NCI-H2171 treated with DMSO at 0.1 percent for 48 hours (cell line): ENCODE measurements at places on chromosomes 3 and 15.

GRCh38 chr15:82805994-82806406 lies at the start of gene FSD2:
TSS of gene FSD2 (minus strand) at chr15:82806069. CDS start at chr15:82787390, 18,679 bp downstream.
- no peak for DNase-seq

DNA sequence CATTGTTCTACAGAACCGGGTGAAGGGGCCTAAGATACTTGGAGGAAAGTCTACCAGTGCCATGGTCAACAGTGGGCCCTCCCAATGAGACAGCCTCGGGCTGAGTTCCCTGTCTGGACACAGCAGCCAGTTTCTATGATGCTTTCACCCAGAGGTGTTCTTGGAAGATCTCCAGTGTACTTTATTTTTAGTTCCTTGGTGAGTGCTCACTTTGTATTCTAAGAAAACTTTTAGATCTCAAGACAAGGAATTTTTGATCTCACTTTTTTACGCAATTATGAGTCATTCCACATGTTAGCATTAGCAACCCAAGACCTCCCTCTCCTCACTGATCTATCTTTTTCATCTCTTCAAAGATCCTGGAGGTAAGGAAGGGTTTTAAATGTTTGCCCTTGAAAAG lies 287.7 kb downstream of the RORA start:
- no peak for DNase-seq

DNA sequence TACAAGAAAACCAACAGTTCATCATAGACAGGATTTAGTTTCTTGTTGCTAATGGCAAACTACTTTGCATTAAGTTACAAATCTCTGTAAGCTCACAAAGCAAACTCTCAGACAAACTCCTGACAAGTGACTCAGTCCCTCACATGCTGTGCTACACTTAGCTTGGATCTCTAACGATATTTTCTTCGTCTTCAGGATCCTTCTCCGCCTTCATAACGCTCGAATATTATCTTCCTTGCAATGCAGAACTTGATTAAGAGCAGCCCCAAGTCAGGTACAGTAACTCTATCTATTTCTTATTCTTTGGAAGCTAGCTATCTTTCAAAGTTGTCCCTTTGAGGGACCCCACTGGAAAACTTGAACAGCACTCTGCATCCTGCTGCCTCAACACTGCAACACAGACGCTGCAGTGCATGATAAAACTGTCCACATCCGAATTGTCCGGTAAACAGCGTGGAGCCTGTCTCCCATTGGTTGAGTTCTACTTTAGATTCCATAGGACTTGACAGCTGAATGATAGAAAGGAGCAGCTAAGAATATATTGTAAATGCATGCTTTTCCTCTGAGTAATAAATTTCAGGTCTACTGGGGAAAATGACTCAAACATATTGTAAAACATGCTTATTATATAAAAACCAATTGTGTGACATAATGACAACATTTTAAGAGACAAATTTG lies 61.3 kb downstream of the UACA start:
- DNase-seq, result no peak

- peak; percentile 27 for DNase-seq
These were observed 36.8 kb downstream of the MUC4 start for GRCh38 chr3:195774917-195775316.
